NCI-H460 (cell line): ENCODE measurements at places on chromosomes 11 and 22. TPM values are rescaled to one million over a fixed set of nuclear protein-coding genes. Genes with fewer than 3 reads are reported as not detected.
A peak's percentile ranks its signal among the peaks of the same experiment; 100 is the strongest.

DNA sequence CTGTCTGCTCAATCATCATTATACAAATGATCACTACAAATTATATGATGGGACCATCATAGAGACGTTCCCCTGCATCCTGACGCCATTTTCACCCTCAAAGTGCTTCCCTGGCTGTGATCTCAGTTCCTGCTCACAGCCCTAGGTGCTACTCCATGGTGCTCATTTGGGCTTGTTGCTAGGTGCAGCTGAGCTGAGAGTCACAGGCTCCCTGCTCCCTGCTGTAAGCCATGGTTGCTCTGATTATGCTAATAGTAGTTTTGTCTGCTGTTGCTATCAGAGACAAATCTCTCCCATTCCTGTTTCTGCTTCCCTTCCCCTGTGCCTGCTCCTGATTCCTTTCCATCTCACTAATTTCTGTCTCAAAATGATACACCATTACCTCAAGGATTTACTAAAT, 474.3 kb downstream of the METTL15 start:
- no peak for DNase-seq

- no peak for DNase-seq
These were observed 43.4 kb downstream of the SCUBE2 start for GRCh38 chr11:9047964-9048523.

DNA sequence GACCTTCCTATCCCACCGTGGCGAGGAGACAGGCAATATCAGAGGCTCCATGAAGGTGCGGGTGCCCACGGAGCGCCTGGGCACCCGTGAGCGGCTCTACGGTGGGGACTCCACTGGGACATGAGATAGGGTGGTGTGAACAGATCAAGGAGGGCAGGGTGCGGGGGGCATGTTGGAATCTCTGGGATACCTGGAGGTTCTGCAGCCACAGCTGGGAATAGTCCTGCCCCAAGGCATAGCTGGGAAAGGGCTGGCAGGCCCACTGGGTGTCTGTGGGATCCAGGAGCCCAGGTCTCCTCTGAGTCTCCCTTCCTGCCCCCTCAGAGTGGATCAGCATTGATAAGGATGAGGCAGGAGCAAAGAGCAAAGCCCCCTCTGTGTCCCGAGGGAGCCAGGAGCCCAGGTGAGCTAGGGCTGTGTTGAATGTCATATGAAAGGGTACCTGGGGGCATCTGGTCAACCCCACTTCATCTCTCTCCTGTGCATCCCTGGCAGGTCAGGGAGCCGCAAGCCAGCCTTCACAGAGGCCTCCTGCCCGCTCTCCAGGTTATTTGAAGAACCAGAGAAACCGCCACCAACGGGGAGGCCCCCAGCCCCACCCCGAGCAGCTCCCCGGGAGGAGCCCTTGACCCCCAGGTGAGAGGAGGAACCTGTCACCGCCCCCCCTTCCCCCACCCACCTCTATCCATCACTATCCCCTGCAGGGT, 8.5 kb downstream of the PHOX2A start:
- DNase-seq = no peak

GRCh38 chr22:30344447-30345200, 12.1 kb downstream of the SF3A1 start:
- no peak for DNase-seq

- no peak for DNase-seq
These were observed 12.3 kb downstream of the TOLLIP start for GRCh38 chr11:1297011-1297575.

DNA sequence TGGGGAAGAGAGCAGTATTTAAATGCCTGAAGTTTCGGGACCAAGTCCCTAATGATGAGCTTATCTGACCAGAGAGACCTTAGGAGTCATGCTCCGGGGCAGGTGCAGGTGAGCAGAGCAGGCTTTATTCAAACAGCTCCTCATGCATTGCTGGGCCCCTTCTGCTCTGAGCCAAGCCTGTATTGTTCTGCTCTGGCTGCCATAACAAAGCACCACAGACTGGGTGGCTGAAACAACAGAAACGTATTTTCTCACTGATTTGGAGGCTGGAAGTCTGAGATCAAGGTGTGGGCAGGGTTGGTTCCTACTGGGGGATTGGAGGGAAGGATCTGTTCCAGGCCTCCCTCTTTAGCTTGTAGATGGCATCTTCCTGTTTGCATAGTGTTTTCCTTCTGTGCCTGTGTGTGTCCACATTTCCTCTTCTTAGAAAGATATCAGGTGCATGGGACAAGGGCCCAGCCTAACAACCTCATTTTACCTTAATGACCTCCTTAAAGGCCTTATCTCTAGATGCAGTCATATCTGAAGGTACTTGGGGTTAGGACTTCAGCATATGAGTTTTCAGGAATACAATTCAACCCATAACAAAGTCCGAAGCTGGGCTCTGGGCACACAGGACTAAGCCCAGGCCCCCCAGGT, 97.1 kb upstream of the PARVA start:
- DNase-seq = no peak

- DNase-seq = no peak
These were observed 104.3 kb downstream of the RRAS2 start for GRCh38 chr11:14254533-14255237.

- DNase-seq = no peak
These were observed 82.3 kb downstream of the PDE2A start for GRCh38 chr11:72591785-72592502.

DNA sequence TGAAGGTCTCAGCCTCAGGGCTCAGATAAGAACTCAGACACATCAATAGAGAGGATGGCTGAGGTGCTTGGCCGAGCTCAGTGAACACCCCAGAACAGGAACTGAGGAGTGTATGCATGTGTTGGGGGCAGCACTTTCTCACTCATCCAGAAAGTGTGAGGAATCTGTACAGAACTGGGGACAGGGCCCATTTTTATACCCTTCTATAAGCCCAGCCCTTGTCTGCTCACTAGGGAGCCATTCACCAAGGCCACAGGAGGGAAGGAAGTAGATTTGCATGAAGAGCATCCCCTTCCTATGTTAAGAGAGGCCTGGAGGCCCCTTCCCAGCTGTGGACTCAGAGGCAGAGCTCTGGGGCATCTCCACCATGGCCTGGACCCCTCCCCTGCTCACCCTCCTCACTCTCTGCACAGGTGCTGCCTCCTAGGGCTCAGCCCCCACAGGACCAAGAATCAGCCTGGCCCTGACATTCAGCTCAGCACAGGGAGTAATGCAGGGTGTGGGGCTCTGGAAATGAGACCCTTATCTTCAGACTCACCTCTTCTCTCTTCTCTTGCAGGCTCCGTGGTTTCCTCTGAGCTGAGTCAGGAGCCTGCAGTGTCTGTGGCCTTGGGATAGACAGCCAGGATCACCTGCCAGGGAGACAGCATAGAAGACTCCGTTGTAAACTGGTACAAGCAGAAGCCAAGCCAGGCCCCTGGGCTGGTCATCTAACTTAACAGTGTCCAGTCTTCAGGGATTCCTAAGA, 39.9 kb upstream of the GGTLC2 start:
- DNase-seq = no peak

DNA sequence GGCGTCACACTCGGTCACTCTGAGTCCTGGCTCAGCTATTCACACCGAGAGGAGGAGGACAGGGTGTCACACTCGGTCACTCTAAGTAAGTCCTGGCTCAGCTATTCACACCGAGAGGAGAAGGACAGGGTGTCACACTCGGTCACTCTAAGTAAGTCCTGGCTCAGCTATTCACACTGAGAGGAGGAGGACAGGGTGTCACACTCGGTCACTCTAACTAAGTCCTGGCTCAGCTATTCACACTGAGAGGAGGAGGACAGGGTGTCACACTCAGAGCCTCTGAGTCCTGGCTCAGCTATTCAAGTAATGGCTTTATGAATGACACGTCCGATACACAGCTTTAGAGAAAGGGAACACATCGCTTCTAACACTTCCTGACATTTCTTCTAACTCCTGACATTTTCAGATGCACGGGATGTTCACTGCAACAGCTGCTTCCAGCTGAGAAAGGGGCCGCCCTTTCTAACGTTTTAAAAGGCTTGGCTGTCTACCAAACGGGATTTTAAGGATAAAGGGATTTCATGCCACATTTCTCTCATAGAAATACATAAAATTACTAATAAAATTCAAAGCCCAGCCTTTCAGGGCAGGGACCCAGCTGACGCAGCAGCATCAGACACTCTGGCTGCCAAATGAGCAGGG, 28.1 kb downstream of the DRD4 start:
- DNase-seq = no peak

DNA sequence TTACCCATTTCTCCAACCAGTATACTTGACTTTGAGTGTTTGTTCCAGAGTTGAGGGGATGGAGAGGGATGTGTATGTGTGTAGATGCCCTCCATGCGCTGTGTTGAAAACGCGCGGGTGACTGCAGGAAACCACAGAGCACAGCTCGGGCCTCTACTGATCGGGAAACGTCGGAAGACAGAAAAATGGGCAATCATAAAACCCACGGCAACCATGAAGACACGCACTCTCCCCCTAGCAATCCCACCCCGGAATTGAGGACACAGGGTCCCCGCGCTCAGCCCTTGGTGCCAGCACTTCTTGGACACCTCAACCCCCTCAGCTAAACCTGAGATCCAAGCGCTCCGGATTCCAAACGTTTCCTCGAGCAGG, 251 bp upstream of the UQCC3 start:
- no peak for DNase-seq

GRCh38 chr11:64971421-64972233, at the start of gene MAJIN:
MAJIN (minus strand) TSS chr11:64972108; CDS start chr11:64959405, 12,703 bp downstream.
- no peak for DNase-seq

GRCh38 chr22:23250056-23250784, 69.9 kb downstream of the BCR start:
- no peak for DNase-seq

DNA sequence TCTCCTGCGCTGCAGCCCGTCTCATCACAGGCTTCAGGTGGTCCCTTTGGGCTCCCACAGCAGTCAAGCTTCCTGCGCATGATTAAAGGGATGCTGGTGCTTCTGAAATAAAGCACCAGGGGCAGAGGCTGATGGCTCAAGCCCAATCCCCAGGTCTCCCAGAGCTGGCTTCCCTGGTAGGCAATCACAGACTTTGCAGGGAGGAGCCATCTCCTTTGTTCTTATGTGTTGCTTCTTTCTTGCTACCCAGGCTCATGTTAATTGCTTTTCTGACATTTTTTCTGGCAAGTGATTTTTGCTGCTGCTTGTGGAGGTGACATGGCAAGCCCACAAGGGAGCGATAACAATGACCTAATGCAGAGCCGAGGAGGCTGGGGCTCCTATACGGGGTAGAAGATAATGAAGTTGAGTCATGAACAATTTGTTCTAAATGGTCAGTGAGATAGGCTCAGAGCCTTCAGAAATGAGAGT, 25.2 kb upstream of the PLET1 start:
- DNase-seq = no peak

DNA sequence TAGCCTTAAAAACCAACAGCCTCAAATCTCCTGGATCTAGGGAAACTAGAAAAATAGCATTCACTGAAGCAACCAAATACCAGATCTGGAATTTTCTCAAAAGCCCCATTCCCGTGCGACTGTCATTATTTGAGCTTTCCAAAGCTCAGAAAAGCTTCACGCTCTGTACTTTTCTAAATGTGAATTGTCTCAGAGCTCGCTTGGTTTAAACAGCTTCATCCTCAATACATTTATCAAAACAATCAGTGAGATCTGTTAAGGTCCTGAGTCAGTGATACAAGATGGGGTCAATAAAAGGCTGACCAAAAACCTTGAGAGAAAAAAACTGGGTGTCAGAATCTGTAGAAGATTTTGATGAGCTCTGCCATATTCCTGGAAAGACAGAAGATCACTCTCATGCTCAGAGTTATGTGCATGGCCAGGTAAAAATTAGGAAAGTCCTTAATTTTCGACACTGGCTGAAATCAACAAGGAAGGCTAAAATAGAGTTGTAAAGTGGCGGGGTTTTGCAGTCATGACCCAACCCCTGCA, 60.2 kb upstream of the VPREB1 start:
- DNase-seq = no peak

DNA sequence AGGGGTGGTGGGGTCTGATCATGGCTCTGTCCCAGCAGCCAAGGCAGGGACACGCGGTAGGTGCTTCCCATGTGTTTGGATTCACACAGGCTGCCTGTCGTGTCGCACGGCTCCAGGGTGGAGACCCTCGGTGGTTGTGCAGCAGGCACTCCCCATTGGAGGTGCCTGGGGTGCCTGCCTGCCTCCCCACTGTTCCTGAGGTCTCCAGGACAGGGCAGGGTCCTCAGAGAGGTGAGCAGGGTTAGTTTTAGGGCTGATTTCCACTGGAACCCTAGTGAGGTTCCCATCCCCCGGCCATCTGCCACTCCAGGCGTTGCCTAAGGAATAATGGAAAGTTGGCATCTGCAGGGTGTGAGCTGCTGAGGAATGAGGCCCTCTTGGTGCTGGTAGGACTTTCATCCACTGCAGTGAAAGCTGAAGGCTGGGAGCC, 32.3 kb downstream of the OSBPL5 start:
- no peak for DNase-seq

- peak; percentile 11 for DNase-seq
These were observed 66.9 kb downstream of the AMOTL1 start for GRCh38 chr11:94834911-94835593.

DNA sequence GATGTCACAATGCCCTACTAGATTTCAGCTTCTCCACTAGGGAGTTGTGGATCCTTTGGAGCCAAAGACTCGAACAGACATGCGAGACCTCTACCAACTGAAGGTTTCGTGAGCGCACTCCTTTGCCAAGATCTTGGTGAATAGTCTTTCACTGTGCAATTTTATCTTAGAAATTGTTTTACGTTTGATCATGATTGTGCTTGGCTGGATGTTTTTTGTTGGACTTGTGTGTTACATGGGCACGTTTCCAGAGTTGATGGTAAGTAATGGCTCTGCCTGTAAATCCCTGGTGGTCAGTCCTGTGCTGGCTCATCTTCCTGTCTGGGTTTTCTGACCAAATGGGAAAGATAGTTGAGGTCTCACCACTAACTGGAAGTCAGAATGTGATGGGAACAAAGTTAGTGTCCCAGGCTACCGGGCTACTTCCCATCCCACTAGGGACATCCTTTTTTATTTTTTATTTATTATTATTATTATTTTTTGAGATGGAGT, at the start of gene MISFA:
Gene MISFA (plus strand): TSS at position 51 of the 492 bp plus-strand sequence. CDS start 140 bp downstream, at position 191.
- no peak for DNase-seq

SCO2 gene
- 3.0 and 4.0 TPM in 2 replicates for total RNA-seq

BARX2 gene
- total RNA-seq = not detected in 2 replicates

RFPL2 gene
- total RNA-seq = 0.30 and 0.63 TPM in 2 replicates

APOL6 gene
- 4.0 and 5.1 TPM in 2 replicates for total RNA-seq

CCDC116 gene
- total RNA-seq = not detected in 2 replicates

SLC17A6 gene
- not detected in 2 replicates for total RNA-seq

MS4A3 gene
- total RNA-seq = not detected in 2 replicates

OR5D18 gene
- total RNA-seq = not detected in 2 replicates
